Stimulated activated CD4-positive, alpha-beta T cell treated with anti-CD3 and anti-CD28 coated beads, Interleukin-12 subunit alpha, Interleukin-12 subunit beta, amount 100 ng/mL, for 24 hours (primary cell): ENCODE measurements at places on chromosomes 6 and 20.

GRCh38 chr20:14604143-14604542 lies 266.7 kb upstream of the FLRT3 start:
- DNase-seq, result no peak

DNA sequence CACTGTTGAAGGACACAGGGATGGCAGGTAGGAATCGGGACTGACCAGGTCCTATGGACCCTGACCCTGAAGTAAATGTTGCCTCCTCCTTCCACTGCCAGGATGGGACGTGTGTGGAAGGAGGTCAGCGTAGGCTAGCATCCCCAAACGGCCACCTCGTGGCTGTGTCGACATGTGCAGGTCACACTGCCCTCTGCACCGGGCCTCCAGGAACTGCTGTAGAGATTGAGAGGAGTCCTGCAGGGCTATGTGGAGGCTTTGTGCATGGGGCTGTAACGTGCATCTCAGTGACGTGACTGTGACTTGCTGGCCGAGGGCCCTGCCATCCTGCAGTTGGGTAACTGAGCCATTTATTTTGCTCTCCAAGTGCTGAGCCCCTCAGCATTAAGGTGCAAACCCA lies 149.5 kb downstream of the PHACTR3 start:
- DNase-seq, result no peak

- DNase-seq, result no peak
Observed at GRCh38 chr20:3796477-3797225, 541 bp downstream of the CDC25B start.

DNA sequence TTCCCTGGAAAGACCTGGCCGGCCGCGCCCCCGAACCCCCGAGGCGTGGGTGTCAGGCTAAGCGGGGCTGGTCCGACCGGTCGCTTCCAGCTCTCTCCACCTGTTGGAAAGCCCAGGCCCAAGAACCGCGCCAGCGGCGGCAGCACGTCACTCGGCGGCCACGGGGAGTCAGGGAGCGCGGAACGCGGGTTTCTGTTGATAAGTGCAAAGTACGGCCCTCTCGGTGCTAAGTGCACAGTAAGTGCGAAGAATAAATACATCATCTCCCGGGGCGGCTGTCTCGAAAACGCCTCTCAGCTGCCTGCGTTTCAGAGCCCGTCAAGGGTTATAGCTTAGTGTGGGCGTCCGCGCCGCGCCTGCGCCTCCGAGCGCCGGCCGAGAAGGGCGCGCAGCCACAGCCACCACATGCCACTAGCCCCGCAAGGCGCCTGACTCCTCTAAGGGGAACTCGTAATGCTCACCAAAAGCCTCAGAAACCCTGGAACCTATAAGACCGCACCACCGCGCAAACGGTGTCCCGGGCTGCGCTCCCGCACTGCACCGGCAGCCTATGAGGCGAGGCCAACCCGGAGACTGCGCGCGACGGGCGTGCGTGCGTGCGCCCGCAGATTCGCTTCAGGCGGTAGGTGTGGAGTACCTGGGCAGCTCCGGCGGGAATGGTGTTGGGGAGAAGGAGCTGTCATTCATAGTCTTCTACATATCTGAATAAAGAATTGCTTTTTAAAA lies 9.2 kb upstream of the TBX18 start:
- DNase-seq, result no peak

DNA sequence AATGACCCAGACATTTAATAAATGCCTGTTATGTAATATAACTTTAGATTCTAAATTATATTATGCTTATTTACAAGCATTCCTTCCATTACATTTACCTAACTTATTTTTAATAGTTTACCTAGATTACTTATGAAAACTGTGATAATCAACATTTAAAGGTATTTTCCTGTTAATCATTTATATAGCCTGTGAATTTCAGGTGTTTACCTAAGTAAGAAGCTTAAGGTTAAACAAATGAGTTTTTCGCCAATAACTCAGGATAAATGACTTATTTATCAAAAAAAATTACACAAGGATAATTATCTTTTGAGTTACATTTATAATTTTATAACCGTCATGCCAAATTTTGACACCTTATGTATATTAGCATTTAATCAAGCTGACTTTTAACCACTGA lies 35.5 kb downstream of the UBD start:
- no peak for DNase-seq

- DNase-seq, result no peak
Observed at GRCh38 chr6:28003661-28004060, 46.6 kb downstream of the OR2B6 start.

GRCh38 chr6:31419842-31420241 lies 16.4 kb downstream of the MICA start:
- DNase-seq, result no peak

DNA sequence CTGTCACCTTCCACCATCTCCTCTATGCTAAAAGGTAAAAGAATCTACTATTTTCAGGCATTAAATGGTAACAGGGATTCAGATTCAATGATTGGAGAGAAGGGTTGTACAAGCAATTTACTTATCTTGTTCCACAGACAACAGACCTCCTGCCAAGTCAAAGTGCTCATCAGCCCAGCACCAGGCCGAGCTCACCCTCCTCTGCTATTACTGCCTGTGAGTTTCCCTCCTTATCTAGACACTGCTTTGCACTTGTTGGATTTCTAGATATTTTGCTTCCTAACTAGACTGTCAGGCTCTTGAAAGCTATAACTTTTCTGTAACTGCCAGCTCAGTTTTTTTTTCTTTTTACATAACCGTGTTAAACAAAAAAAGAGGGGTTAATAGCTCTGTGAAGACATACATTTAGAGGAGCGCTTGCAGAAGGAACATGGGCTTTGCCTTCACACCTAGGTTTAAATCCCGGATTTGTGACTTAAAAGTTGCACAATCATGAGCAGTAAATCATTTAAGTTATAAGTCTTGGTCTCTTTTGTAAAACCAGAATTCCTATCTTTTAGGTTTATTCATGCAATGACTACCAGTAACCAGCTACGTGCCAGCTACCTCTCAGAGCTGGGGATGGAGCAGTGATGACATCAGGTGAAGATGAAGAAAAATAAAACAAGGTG lies 1.1 kb upstream of the FAM162B start:
- DNase-seq, result no peak
